ENCODE measurements at places on chromosomes 6 and 20. TPM values are rescaled to one million over a fixed set of nuclear protein-coding genes. Genes with fewer than 3 reads are reported as not detected.

The FANCE gene
- 18.6 TPM for total RNA-seq

The OR10C1 gene
- not detected for total RNA-seq

The LRRN4 gene
- 0.44 TPM for total RNA-seq

The ZBP1 gene
- total RNA-seq: not detected

- H3K4me1 ChIP-seq: no peaks in the 10 kb centered on the region
- no peaks in the 10 kb centered on the region for H3K27me3 ChIP-seq
- peaks cover 14% of the 10 kb centered on the region for H3K36me3 ChIP-seq
- no peak overlapping the region for H3K27ac ChIP-seq
- H3K4me3 ChIP-seq: no peak overlapping the region
Observed at GRCh38 chr6:73481969-73482368, 20.4 kb downstream of the MTO1 start.

DNA sequence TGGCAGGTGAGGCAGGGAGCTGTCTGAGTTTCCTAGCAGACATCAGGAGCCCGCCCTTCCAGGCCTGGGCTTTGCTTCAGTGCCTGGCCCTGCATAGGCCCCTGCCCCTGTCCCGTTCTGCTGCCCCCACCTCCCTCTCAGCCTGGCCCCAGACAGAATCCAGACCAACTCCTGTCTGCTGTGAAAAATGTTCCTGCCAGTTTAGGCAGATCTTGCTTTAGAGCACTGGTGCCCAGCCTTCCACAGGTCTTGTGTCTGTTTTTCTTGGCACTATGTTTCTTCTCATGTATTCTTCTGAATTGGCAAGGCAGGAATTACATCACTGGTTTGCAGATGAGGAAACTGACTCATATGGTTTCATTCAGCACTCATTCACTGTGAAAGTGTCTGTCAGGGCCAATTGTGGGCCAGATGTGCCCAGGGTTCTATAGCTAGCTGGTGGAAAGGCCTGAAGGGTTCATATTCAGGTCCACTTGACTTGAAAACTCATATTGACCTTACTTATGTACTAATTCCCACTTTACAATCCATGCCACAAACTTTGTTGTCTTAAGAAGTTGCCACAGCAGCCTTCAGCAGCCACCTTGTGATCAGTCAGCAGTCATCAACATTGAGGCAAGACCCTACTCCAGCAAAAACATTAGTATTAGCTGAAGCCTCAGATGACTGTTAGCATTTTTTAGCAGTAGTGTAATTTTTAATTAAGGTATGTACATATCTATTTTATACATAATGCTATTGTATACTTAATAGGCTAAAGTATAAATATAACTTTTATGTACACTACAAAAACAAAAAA, 40.5 kb downstream of the HLA-F start:
- no peaks in the 10 kb centered on the region for H3K27me3 ChIP-seq
- peak overlapping the region; percentile 29 for H3K27ac ChIP-seq
- peak; percentile 73 for DNase-seq
- H3K4me3 ChIP-seq: no peak overlapping the region
- H3K4me1 ChIP-seq: peaks cover 27% of the 10 kb centered on the region
- H3K36me3 ChIP-seq: no peaks in the 10 kb centered on the region

DNA sequence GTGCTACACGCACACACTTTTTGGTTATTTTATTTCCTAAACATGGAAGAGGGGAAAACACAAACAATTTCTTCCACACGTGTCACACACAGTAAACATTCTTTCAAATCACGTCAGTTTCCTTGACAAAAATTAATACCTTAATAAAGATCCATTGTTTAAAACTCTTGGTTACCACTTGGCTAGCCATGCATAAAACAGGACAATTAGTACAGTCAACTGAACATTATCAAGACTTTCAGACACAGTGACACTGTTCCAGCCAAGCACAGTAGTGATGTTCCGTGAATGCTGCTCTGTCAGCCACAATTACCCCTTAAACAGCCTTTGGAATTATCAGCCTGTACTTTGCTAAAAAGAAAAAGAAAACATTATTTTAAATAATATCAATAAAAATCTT, 50.8 kb downstream of the GMDS start:
- DNase-seq: no peak
- no peaks in the 10 kb centered on the region for H3K36me3 ChIP-seq
- no peak overlapping the region for H3K27ac ChIP-seq
- no peaks in the 10 kb centered on the region for H3K27me3 ChIP-seq
- H3K4me1 ChIP-seq: peaks cover 21% of the 10 kb centered on the region

DNA sequence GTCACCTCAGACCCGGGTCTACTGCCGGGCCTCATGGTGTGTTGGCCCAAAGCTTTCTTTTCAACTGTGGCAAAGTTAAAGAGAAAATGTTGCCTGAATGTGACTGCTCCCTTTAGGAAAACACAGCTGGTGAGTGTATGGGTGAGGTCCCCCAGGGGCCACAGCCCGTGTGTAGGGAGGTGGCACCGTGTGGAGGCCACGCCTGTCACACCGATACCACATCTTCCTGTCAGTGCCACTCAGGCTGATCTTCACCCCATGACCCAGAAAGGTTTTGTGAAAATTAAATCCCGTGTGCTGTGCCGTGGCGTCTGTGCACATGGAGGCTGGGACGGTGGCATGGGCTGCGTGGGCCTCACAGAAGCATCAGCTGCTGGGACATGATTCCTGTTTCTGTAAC, 10.7 kb upstream of the ADRM1 start:
- no peaks in the 10 kb centered on the region for H3K27me3 ChIP-seq
- H3K36me3 ChIP-seq: peaks cover 12% of the 10 kb centered on the region
- no peak overlapping the region for H3K27ac ChIP-seq
- H3K4me3 ChIP-seq: no peak overlapping the region

GRCh38 chr6:36336779-36337241, at the start of gene BNIP5:
TSS of gene BNIP5 (minus strand) at chr6:36336888. CDS start at chr6:36330690, 6,198 bp downstream.
- no peak for DNase-seq
- no peak within 1 kb of the TSS for H3K27ac ChIP-seq
- H3K4me3 ChIP-seq: no peak within 1 kb of the TSS
- H3K27me3 ChIP-seq: 0 out of 2 replicates have a peak, but pooled peaks cover 7% of the 10 kb centered on the region
- H3K36me3 ChIP-seq: no peaks in the 10 kb centered on the region
- peaks cover 18% of the 10 kb centered on the region for H3K4me1 ChIP-seq

- no peaks in the 10 kb centered on the region for H3K27me3 ChIP-seq
Observed at GRCh38 chr20:41200446-41201202, 63.3 kb downstream of the PLCG1 start.

- peaks cover 19% of the 10 kb centered on the region for H3K36me3 ChIP-seq
- DNase-seq: peak; percentile 33
- H3K27ac ChIP-seq: no peak overlapping the region
- H3K27me3 ChIP-seq: no peaks in the 10 kb centered on the region
- H3K4me1 ChIP-seq: no peaks in the 10 kb centered on the region
- H3K4me3 ChIP-seq: no peak overlapping the region
Observed at GRCh38 chr20:47764154-47764733, 21.0 kb downstream of the SULF2 start.

DNA sequence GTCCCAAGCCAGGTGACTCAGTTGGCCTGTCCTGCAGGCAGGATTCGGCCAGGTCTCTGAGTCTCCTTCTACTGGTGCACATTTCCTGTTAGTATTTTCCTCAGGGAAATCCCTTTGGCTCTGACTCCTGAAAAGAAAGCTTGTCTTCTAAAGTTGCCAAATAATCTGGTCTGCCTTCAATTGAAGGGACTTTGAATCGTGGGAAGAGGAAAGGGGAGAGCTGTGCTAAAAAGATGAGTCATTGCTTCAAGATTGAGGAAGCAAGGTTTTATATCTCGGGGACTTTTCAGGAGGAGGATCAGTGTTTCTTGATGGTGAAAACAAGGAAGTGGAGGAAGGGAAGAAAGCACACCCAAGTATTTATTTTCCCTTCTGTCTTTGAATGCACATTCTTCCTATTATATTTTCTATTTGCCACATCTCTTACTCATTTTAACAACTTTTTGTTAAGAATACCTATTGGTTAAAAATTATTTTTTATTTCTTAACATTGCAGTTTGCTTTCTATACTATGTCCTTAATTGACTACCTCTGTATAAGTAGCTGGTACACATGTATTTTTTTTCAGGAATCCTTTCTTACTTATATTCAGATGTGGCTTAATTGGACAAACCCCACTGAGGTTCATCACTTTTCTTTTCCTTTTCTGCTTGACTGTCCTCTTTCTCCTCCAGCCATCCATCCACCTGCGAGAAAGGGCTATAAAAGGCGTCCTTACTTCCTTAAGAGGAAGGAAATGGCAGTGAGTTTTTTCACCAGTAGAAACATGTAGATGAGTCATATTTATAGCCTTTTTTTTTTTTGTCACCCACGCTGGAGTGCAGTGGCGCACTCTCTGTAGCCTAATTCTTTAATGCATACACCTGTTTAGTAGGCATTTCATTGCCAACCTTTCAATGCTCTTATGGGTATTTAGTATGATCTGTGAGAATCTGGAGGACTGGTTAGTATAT, 15.0 kb upstream of the IFNGR1 start:
- H3K36me3 ChIP-seq: no peaks in the 10 kb centered on the region
- peak; percentile 71 for DNase-seq
- H3K27ac ChIP-seq: peak overlapping the region; percentile 99
- H3K4me1 ChIP-seq: peaks cover 46% of the 10 kb centered on the region

GRCh38 chr20:58950603-58951002, 30.5 kb upstream of the NELFCD start:
- DNase-seq: no peak
- no peak overlapping the region for H3K4me3 ChIP-seq
- H3K36me3 ChIP-seq: no peaks in the 10 kb centered on the region
- no peak overlapping the region for H3K27ac ChIP-seq
- H3K4me1 ChIP-seq: no peaks in the 10 kb centered on the region

DNA sequence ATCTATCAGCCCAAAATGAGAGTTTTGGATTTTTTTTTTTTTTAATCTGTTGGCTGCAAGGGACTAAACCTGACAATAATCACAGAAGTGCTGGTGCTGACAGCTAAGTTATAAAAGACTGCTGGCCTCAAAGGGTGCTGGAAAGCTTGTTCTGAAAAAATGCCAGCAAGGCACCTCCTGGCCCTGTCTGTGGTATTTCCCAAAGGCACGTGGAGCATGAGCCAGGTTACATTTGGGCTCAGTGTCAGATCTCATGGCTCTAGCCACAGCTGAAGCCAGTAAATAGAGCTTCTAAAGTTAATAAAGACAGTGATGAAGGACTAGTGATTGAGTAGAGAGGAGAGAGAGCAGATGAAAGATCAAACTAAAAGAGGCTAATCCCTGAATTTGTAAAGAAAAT, 178.9 kb downstream of the FUT9 start:
- H3K27ac ChIP-seq: no peak overlapping the region
- H3K27me3 ChIP-seq: no peaks in the 10 kb centered on the region
- H3K4me3 ChIP-seq: no peak overlapping the region

- no peak overlapping the region for H3K27ac ChIP-seq
- H3K36me3 ChIP-seq: no peaks in the 10 kb centered on the region
- H3K27me3 ChIP-seq: peaks cover 91% of the 10 kb centered on the region
- H3K4me3 ChIP-seq: no peak overlapping the region
- DNase-seq: no peak
Observed at GRCh38 chr20:58800134-58800871, 50.4 kb downstream of the GNAS-AS1 start.

DNA sequence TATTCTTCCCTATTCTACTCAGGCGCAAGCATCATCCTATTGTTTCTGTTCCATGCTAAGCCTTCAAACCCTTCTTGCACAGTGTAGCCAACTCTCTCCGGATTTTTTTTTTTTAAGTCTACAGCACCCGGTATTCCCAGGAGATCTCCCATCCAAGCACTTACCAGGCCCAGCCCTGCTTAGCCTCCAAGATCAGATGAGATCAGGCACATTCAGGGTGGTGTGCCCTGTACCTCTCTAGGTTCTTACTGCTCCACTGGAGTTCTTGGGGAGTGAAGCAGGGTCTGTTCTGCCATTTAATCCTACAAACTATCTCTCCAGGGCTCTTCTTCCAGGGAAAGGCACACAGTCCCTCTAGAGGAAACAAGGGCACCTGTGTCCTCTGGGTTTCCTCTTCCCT, 14.9 kb upstream of the NUP153 start:
- no peak overlapping the region for H3K27ac ChIP-seq
- no peak for DNase-seq
- H3K4me1 ChIP-seq: no peaks in the 10 kb centered on the region
- no peak overlapping the region for H3K4me3 ChIP-seq
- no peaks in the 10 kb centered on the region for H3K27me3 ChIP-seq
- no peaks in the 10 kb centered on the region for H3K36me3 ChIP-seq

- H3K27ac ChIP-seq: no peak overlapping the region
- no peaks in the 10 kb centered on the region for H3K27me3 ChIP-seq
- no peak overlapping the region for H3K4me3 ChIP-seq
- DNase-seq: no peak
- H3K36me3 ChIP-seq: 0 out of 2 replicates have a peak, but pooled peaks cover 5% of the 10 kb centered on the region
Observed at GRCh38 chr6:158337332-158337731, 25.1 kb downstream of the TULP4 start.

- no peaks in the 10 kb centered on the region for H3K27me3 ChIP-seq
- H3K4me3 ChIP-seq: no peak overlapping the region
- DNase-seq: no peak
- no peak overlapping the region for H3K27ac ChIP-seq
- no peaks in the 10 kb centered on the region for H3K4me1 ChIP-seq
Observed at GRCh38 chr20:55449091-55449490, 556.2 kb downstream of the CBLN4 start.

DNA sequence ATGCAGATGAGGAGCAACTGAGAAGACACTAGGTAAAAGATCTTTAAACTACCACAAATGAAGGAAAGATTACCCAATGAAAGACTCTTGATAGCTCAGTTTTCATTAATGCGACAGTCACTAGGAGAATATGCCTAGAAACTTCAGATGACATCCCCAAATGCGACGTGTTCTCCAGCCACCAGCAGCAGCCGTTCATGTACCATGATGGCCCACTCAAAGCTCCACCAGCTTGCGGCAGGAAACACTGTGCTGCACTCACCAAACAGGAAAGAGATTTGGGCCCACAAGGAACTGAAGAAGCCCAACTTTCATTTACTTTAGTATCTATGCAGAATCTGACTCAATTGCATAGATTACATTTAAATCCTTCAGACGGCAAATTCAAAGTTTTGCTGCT, 7.5 kb downstream of the DIDO1 start:
- H3K27me3 ChIP-seq: no peaks in the 10 kb centered on the region
- H3K36me3 ChIP-seq: no peaks in the 10 kb centered on the region
- H3K4me1 ChIP-seq: peaks cover 14% of the 10 kb centered on the region

DNA sequence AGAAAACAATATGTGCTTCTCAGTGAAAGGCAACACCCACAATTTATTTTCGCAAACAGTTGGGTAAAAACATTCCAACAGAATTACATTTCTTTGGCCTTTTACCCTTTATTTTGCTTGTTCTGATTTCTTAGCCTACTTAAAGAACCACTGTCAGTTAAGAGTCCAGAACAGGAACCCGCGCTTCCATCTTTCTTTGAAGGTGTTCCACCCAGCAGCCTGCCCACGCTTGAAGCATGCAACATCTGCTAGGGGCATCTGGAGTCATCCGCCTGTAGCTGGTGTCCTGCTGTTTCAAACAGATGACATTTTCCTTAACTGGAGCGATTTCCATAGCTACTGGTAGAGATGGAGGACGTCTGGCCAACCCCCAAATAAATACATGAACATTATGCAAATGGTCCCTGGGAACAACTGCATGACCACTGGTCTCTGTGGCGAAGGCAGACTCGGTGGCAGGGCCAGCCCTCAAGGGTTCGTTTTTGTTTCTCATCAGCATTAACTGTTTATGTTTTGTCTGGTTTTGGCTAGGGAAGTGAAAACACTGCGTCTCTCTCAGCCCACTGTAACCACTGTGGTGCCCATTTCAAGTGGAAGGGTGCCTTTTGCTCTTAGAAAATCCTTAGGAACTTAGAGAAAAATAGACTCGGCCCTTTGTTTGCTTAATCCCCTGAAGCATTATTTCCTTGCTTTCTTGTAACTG, 51.6 kb downstream of the LAMA4 start:
- H3K4me1 ChIP-seq: peaks cover 64% of the 10 kb centered on the region
- H3K27me3 ChIP-seq: no peaks in the 10 kb centered on the region
- no peaks in the 10 kb centered on the region for H3K36me3 ChIP-seq
- no peak overlapping the region for H3K4me3 ChIP-seq
- no peak for DNase-seq
